ENCODE measurements at places on chromosomes 11 and 22. TPM values are rescaled to one million over a fixed set of nuclear protein-coding genes. Genes with fewer than 3 reads are reported as not detected.

Gene ALDH3B2
- total RNA-seq = not detected

Gene CARS1
- 87.6 TPM for total RNA-seq

Gene MAJIN
- not detected for total RNA-seq

Gene KRTAP5-4
- not detected for total RNA-seq

Gene SLC22A9
- not detected for total RNA-seq

Gene TBX1
- total RNA-seq = under 0.01 TPM

Gene FGF4
- total RNA-seq = not detected

Gene GAL3ST3
- not detected for total RNA-seq

Gene DCHS1
- 33.7 TPM for total RNA-seq

Gene LARGE2
- total RNA-seq = not detected

GRCh38 chr11:77821349-77821851 lies 456 bp downstream of the AAMDC start:
- DNase-seq = peak; percentile 52

DNA sequence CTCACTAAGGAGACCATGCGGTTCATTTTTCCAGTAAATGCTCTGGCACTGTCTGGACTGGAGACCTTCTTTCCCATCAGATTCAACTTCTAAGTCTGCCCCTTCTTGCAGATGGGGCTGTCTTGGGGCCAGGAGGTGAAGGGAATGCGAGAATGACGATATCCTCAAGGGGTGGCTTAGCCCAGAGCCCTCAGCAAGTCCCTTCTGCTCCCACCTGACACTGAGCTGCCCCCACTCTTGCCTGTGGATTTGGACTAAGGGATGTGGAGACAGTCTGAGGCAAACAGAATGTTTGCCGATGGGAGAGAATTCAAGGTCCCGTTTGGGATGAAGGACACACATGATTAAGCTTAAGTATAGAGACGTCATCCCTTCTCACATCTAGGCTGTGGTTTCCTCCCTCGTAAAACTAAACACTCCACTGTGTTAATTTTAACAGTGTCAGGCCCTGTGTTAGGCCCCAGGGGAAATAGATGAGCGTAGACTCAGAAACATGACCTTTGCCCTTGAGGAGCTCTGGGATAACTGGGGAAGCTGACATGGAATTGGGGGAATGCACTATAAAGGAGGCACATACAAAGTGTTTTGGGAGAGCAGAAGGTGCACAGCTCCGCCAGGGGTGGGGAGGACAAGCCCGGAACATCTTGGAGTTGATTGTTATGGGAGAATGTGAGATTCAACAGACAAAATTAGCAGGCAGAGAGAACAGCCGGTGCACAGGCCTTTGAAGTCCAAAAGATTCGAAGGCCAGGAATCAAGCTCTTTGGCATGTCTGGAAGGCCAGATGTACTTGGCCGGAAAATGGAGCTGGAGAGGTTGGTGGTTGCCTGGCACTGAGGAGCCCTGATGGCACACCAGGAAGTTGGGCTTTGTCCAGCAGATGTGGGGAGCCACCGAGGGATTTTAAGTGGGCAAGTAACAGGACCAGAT lies 71.6 kb downstream of the ST3GAL4 start:
- peak; percentile 50 for DNase-seq

DNA sequence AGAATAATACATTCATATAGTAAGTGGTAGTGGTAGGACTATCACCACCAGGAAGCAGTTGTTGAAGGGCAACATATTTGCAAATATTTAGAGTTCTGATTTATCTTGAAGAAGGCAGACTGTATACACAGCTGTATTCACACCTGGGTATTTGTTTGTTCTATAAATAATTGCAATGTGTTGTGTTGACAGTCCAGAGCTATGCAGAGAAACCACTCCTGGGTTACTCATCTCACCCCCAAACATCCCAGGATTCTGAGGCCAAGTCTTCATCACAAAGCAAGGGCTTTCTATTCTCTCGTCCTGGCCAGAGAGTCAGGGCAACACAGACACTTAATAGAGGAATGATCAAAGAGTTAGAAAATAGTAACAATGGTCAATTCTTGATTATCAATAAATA lies 102.1 kb upstream of the FAT3 start:
- DNase-seq = no peak

DNA sequence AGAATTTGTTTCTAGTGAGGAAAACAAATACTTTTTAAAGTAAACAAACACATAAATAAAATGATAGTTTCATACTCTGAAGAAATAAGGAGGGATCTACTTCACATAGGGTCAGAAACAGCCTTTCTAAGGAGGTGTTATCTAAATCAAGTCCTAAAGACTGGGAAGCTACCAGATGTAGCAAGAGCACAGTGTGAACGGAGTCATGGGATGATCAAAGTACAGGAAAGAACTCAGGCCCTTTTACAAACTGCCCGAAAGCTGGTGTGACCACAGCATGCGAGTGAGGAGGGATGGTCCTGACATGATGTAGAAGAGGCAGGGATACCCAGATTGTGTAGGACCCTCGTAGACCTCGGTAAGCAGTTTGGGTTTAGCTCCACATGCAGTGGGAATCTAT lies 102.8 kb downstream of the ARHGAP32 start:
- peak; percentile 12 for DNase-seq

DNA sequence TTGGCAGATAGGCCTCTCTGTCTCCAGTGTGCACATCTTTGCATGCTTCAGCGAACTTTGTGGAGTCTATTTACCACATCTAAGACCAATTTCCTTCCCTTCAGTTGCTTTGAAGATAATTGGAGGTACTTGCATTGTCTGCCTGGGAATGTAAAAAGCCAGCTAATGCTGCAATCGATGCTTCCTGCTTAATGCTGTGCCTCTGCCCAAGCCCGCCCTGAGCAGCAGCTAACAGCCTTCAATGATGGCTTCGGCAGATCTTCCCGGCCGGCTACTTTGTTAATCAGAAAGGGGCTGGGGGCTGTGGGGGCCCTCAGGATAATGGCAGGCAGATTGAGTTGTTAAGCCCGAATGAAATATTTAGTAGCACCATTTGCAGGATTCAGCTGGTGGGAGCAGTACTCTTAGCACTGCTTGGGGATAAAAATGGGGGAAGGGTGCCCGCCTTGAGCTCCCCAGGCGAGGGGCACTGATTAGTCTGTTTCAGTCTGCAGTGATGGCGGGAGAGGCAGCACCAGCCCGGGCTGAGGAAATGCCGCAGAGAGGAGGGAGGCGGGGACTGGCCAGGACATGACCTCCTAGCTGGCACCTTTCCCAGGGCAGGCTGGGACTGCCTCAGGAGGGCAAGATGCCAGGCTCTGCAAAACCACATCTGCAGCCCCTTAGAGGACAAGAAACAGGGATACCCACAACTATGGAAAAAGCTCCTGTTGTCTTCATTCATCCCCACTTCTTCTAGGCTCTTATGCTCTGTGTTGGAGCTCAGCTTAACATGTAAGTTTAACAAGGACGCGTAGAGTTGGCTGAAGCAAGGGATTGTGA lies 460.0 kb downstream of the BUD13 start:
- DNase-seq = peak; percentile 14

- DNase-seq = peak; percentile 70
Measured at GRCh38 chr11:126257764-126258163, 10.9 kb downstream of the SRPRA start.

- DNase-seq = peak; percentile 68
Measured at GRCh38 chr11:114262681-114263512, 33.3 kb upstream of the NNMT start.

DNA sequence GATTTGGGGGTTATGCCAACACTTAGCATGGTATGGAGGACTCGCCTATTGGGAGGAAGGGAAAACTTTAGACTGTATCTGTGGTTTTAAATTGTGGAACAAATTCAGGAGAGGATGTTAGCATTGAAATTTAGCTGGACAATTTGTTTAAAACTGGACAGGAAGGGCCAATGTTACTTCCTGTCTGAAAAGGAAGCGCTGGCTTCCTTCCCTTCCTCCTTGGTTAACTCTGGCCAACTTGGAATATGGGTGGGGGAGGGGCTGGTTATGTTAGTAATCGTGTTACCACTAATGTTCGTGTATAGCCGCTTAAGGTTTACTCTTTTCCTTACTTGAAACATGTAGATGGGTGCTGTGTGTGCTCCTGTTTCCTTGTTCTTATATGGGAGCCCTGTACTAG lies 13.9 kb downstream of the CTNND1 start:
- no peak for DNase-seq

DNA sequence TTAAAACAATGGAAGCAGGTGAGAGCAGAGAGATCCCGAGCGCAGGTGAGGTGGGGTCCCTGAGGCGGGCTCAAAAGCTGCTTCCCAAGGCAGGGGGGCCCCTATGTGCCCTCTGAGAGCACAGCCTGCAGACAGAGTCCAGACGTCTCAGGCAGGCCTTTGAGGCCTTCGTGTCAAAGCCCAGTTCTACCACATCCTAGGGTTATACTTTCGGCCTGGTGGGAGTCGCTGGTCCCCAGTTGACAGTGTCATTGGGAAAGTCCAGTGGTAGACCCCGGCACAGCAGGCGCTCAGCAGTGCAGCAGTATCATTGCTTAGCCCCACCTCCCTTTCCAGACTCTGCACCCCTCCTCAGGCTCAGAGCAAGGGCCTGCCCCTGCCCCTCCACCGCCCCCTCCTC lies 9.1 kb downstream of the LINC01488 start:
- DNase-seq = no peak

DNA sequence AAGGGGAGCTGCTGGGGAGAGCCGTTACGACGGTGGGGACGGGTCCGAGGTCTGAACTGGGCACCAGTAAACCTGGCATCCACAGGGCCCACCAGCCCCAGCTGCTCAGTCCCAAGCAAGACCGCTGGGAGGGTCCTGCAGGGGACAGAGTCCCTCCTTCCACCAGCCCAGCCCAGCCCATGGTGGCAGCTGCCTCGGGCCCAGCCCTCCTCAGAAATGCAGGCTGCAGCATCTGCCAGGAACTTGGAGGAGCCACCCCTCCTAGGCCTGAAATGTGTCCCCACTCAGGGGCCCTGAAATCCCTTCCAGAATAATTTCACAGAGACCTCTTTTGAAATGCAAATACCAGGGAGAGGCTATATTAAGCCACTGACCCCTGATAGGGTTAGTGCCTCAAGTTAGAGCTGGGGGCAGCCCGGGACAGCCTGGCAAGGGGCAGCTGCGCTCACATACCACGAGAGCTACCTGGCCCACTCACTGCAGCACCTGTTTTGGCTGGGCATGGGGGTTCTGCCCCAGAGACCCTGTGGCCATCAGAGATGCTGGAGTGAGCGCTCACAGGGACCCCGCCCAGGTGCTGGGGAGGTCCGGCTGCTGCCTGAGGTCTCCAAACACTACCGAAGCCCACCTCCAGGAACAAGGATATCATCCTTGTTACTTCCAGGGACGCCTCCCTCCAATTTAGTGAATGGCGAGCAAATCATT lies 53.1 kb downstream of the CELSR1 start:
- no peak for DNase-seq

DNA sequence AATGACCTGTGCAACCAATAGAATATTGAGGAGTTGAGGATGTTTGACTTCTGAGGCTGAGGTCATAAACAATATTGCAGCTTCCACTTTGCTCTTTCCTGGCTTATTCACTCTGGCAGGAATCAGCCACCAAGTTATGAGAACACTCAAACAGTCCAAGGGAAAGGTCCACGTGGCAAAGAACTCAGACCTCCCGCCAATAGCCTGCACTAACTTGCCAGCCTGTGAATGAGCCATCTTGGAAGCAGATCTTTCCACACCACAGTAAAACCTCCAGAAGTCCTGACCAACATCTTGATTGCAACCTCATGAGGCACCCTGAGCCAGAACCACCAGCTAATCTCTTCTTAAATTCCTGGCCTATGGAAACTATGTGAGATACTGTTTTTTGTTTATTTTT lies 22.7 kb upstream of the PICALM start:
- DNase-seq = peak; percentile 59

GRCh38 chr22:39243439-39244135 lies 1.2 kb downstream of the PDGFB start:
- DNase-seq = no peak

DNA sequence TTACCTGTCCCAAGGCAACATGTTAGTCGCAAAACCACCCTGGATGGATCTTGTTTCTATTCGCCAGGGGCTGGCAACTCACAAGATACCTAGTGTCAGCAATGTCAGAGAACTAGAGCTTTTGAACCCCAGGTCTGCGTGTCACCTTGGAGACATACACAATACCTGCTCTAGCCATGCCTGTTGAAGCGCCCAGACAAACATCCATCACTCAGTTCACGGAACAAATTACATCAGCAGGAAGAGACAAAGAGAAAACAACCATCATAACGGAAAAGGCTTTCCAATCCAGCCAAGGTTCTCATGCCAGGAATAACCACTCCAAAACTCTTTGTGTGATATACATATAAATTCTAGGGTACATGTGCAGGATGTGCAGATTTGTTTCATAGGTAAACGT lies 2.2 kb downstream of the CD59 start:
- no peak for DNase-seq

- no peak for DNase-seq
Measured at GRCh38 chr11:75510004-75510722, 15.6 kb downstream of the GDPD5 start.

DNA sequence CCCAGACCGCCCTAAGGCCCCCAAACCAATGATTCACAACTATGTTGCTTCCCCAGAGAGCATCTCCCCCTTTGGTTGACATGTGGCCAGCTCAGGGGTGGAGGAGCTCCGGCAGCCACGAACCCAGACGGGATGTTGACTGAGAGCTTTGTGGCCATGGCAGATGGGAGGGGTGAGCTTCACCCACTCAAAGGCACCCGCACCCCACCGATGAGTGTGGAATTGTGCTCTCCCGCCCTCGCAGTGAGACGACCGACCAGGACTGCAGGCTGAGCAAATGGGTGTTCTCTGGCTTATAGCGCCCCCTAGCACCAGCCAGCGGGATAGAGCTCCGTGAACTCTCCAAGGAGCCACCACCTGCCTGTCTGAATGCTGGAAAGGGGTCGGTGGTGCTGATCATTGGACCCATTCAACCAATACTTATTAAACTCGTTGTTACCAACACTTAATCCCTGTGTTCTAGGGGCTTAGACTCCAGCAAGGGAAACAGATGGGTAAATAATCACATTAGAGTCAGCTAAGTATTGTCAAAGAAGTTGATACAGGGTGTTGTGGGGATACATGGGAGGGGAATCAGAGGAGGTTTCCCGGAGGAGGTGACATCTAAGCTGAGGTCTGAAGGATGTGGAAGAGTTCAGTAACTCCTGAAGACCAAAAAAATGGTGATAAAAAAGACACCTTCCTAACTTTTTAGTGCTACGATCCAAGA lies 4.5 kb upstream of the TIMP3 start:
- peak; percentile 82 for DNase-seq

- no peak for DNase-seq
Measured at GRCh38 chr11:106275151-106275550, 197.7 kb downstream of the AASDHPPT start.

- peak; percentile 75 for DNase-seq
Measured at GRCh38 chr11:78453140-78453935, 35.7 kb upstream of the GAB2 start.

Data from fibroblast of villous mesenchyme (primary cell).